Activated B cell treated with CpG ODN at 0.5 μM for 24 hours (primary cell): ENCODE measurements at places on chromosomes 2 and 18. TPM values are rescaled to one million over a fixed set of nuclear protein-coding genes. Genes with fewer than 3 reads are reported as not detected.

The DYSF gene
- total RNA-seq, result 0.10 and 0.13 TPM in 2 replicates

DNA sequence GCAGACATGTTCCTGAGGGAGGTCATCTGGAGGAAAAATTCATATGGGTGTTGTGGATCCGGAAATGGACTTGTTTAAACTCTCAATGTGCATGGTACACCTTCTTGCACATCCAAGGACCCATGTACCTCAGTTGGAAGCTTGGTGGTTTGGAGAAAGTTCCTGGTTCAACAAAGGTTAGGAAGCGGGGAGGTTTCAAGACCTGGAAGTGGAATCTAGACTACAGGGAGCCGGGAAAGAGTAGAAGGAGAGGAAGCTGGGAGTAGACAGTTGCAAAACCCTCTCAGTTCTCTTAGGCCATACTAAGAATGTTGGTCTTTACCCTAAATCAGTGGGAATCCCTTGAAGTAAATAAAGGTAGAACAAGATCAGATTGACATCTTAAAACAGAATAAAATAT, 209.8 kb upstream of the SPOPL start:
- H3K27me3 ChIP-seq, result no peaks in the 10 kb centered on the region
- no peak for DNase-seq
- H3K4me1 ChIP-seq, result no peaks in the 10 kb centered on the region
- no peak overlapping the region for H3K4me3 ChIP-seq

The RIT2 gene
- not detected in 2 replicates for total RNA-seq

DNA sequence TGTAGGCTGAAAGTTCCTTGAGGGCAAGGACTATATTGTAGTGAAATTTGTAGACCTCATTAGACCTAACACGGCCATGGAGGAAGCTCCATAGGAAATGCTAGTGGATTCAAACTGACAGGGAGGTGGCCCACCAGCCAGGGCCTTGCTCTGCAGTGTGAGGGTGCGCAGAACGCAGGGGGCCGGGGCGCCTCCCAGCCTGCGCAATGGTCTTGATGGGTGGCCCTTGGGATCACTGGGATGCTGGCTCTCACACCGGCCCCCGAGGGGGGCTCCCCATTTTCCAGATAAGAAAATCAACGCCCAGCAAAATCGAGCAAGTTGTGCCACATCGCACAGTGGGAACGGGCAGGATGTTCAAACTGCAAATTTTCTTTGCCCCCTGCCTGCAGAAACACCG, 655.4 kb downstream of the GALR1 start:
- H3K36me3 ChIP-seq, result no peaks in the 10 kb centered on the region
- peaks cover under 1% of the 10 kb centered on the region for H3K4me1 ChIP-seq
- no peak overlapping the region for H3K4me3 ChIP-seq
- no peaks in the 10 kb centered on the region for H3K27me3 ChIP-seq
- no peak overlapping the region for H3K27ac ChIP-seq
- DNase-seq, result no peak
